ENCODE measurements at places on chromosomes 13 and 19. TPM values are rescaled to one million over a fixed set of nuclear protein-coding genes. Genes with fewer than 3 reads are reported as not detected.

The SPIB gene
- total RNA-seq, result not detected

The MEF2B gene
- total RNA-seq, result not detected

The RNF113B gene
- not detected for total RNA-seq

The IRGQ gene
- 38.6 TPM for total RNA-seq

The WDFY2 gene
- total RNA-seq, result 2.6 TPM
